ENCODE measurements at places on chromosomes 6 and 20.

GRCh38 chr6:134596191-134596590 is 278.3 kb upstream of the SGK1 start:
- DNase-seq = no peak

DNA sequence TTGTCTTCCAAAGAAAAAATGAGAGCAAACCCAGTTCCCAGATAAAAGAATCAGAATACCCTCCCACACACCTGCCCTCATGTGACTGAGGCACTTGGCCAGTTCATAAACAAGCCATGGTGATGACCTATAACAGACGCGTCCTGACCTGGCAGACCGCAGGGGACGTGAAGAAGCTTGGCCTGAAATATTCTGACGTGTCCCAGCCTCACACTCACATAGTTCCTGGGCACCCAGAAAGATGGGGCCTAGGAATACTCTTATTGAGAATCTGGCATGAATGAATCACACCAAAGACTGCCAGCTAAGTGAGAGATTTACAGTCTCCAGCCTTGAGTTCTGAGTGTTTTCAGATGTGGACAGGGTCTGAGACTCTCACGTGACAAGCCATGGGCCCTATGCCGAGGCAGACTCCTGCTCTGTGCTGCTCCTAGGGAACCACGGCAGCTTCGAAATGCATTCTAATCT is 17.2 kb upstream of the MAP3K4 start:
- DNase-seq = no peak

- DNase-seq = no peak
These were observed 776 bp downstream of the PPIL1 start for GRCh38 chr6:36873612-36874442.

DNA sequence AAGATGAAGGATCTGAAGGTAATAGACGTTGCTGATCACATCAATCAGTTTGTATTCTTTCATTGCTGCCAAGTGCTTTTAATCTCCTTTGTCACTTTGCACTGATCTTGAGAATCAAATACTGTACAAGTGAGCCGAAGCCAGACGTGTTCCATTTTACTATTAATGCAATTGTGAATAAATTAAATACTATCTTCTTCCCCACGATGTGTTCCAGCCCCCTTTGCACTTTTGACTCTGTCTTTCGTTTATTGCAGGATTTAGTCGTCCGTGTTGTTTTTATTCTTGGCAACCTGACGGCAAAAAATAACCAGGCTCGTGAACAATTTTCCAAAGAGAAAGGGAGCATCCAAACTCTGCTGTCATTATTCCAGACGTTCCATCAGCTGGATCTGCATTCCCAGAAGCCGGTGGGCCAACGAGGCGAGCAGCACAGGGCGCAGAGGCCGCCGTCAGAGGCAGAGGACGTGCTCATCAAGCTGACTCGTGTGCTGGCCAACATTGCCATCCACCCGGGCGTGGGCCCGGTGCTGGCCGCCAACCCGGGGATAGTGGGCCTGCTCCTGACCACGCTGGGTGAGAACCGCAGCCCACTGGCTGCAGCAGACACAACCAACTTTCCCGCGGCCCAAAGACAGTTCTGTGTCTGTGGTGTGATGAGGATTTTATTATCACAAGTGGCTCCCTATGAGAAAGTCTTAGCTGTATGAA is 104.7 kb downstream of the ARMC2 start:
- no peak for DNase-seq

DNA sequence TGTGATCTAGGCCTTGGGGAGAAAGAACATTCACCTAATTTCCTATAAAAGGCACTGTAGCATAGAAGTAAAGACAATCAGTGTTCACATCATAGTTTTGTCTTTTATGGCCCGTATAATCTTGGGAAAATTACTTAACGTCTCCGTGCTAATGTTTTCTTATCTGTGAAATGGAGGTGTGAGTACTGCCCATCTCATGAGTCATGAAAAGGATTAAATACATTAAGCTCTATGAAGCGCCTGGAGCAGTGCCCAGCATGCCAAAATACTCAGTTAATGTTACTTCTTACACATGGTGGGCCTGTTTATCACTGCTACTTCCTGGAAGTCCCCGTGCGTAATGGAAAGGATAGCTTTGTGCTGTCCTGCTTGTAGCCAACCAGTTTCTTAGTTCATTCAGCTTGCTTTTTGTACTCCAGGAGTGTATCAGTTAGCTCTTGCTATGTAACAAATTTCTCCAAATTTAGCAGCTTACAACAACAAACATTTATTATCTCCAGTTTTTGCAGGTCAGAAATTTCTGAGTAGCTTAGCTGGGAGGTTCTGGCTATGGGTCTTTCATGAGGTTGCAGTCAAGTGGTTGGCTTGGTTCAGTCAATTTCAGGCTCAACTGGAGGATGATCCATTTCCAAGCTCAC is 103.6 kb upstream of the BMP2 start:
- DNase-seq = no peak

DNA sequence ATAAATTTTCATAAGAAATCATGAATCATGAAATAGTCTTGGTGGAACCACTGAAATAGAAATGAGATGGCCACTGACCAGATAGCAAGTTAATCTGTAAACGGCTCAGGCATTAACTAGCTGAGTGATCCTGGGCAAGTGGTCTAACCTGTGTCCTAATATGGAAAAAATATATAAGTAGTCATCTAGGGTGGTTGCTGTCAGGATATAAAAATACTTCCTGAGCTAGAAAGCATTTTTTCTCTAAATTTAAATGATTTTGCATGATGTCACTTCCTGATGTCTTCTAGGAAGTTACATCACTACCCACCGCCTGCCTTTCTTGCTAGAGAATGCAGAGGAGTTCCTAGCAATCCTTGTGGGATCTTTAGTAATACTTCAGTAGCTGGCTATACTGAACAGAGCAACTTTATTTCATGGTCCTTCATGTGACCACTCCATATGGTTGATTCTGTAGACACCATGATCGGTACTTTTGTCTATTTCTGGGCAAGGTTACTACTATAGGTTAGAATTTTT is 228.1 kb upstream of the CEP162 start:
- no peak for DNase-seq

- no peak for DNase-seq
These were observed 106.9 kb downstream of the SLC22A3 start for GRCh38 chr6:160455081-160455480.

DNA sequence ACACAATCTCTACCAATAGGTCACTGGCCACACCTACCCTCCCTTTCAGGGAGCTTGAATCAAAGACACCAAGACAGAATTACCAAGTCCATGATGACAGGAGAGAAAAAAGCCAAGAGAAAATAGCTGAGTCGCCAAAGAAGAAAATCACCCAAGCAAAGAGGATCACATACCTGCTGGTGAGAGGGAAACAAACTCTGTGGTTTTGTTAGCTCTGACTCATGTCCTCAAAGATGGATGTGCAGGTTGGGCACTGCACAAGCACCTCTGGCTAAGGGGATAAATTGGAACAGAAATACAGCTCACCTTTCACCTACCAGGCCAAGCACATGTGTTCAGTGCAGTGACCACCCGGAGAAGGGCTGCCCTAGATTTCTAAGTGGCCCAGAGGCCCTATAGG is 114.8 kb downstream of the TFAP2A start:
- DNase-seq = no peak

DNA sequence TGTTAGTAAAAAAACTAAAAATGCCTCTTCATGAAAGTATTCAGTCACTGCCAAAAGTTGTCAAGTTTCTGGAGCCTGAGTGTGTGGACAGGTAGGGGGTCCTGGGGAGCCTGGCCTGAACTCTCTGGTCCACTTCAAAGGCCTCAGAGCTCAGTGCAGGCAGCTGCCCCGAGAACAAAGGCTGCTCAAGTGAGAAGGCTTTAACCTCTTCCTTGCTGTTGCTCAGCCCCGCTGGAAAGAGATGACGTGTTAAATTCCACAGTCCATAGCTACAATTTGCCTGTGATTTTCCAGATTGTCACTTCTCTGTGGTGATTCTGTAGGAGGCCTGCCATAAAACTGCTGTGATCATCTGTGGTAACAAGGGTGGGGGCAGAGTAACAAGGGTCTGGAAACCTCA is 96.9 kb downstream of the FAM120B start:
- no peak for DNase-seq

- no peak for DNase-seq
These were observed 66.8 kb downstream of the PRDM1 start for GRCh38 chr6:106152952-106153351.

DNA sequence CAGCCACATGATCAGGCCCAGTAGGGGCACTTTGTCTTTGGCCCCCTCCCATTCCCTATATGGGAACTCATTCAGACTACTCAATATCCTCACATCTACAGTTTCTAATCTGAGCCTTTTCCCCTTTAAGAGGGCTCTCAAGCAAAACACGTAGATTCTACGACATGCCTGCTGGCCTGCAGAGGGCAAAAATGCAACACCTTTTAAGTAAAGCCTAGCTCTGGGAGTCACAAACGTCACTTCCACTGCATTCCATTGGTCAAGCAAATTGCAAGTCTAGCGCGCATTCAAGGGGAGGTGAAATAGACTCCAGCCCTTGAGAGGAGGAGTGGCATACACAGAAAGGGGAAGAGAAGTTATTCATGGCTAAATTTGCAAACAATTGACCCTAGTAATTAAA is 70.6 kb downstream of the CDC40 start:
- DNase-seq = no peak

DNA sequence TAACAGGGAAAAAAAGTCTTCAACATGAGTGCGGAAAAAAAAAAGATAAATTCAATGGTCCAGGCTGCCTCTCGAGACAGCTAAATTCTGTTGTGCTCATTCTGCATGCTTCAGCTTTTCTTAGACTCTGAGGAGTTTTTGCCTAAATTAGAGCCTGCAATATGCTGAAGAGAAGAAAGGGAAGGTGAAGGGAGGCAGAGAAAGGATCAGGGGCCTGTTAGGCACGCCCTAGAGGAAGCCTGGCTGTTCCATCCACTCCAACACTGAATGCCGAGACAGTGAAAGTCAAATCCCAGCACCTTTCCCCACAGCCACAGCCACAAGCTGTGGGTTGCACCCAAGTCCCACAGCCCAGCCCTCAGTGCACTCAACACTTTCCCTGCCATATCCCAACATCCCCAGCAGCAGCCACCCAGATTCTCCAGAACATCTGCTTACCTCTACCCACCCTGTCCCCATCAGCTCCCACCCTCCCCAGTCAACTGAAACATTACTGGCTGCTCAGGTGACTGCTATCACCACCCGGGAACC is 37.3 kb downstream of the PREX1 start:
- no peak for DNase-seq

DNA sequence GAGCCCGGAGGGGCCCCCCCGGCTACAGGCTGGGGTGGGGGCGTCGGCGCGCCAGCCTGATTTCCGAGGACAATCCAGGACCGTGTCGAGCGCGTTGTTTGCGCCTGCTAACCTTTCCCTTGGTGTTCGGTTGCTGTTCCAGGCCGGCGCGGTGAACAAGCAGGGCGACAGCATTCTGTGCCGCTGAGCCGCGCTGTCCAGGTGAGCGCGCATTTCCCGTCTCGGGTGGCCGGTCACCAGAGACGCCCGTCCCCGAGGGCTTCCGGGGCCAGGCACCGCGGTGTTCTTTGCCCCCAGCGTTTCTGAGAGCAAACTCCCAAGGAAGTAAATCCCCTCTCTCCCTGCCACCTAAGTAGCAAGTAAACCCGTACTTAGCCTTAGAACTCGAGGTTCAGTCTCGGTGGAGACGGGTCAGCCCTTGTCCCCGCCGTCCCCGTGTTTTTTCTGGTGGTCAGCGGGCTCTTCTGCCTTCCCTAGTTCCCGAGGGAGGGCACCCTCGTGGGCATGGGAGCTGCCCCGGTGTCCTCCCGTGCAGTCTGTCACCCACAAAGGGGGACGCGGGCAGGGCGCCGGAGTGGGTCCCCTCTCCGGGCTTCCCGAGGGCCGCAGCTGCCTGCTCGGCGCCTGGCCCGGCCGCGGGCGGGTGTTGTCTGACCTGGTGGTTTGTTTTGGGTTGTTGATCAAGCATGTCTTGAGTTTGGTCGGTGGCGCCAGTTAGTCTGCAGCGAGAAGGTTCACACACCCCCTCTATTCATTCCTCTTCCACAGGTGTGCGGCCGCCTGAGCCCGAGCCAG is 1.5 kb downstream of the ID4 start:
- DNase-seq = peak; percentile 1

All from stimulated activated CD4-positive, alpha-beta T cell treated with anti-CD3 and anti-CD28 coated beads, Interleukin-2, amount 100 ng/mL, for 24 hours (primary cell).